ENCODE measurements at places on chromosomes 4 and X. TPM values are rescaled to one million over a fixed set of nuclear protein-coding genes. Genes with fewer than 3 reads are reported as not detected.

Gene SYP
- total RNA-seq, result 1.7 TPM

Gene TSPAN5
- total RNA-seq, result 18.3 TPM

Gene JADE1
- total RNA-seq, result 11.0 TPM

Gene DCAF12L1
- 0.89 TPM for total RNA-seq

All from skin of body (tissue), 3 donors.